ENCODE measurements at places on chromosomes 13 and 19. TPM values are rescaled to one million over a fixed set of nuclear protein-coding genes. Genes with fewer than 3 reads are reported as not detected.

The MAG gene
- not detected for total RNA-seq

The ZNF415 gene
- not detected for total RNA-seq

The GJB2 gene
- 0.68 TPM for total RNA-seq

The PGPEP1 gene
- total RNA-seq, result 3.1 TPM

The GRK1 gene
- total RNA-seq, result not detected

The KL gene
- total RNA-seq, result 0.04 TPM

The CBLC gene
- total RNA-seq, result not detected

The WASF3 gene
- 0.19 TPM for total RNA-seq

The BCKDHA gene
- total RNA-seq, result 47.6 TPM

The OR10H1 gene
- total RNA-seq, result not detected

The GIPR gene
- total RNA-seq, result 1.7 TPM

The UBAC2 gene
- 66.9 TPM for total RNA-seq

The COMP gene
- 0.06 TPM for total RNA-seq

The C19orf38 gene
- 0.10 TPM for total RNA-seq

The KCTD12 gene
- total RNA-seq, result 2.2 TPM

The SLC10A2 gene
- not detected for total RNA-seq

The TMEM86B gene
- 5.2 TPM for total RNA-seq

The CLEC11A gene
- 10.9 TPM for total RNA-seq

The C19orf67 gene
- total RNA-seq, result not detected

The SLC25A23 gene
- 15.2 TPM for total RNA-seq

The OR4F17 gene
- not detected for total RNA-seq

The WDR87 gene
- not detected for total RNA-seq

The ZNF560 gene
- not detected for total RNA-seq
